ENCODE measurements at places on chromosomes 2 and 18.

- DNase-seq, result no peak
Measured at GRCh38 chr18:75070235-75070624, 138.7 kb downstream of the PTGR3 start.

- no peak for DNase-seq
Measured at GRCh38 chr2:242063436-242063835, 193.9 kb downstream of the RTP5 start.

DNA sequence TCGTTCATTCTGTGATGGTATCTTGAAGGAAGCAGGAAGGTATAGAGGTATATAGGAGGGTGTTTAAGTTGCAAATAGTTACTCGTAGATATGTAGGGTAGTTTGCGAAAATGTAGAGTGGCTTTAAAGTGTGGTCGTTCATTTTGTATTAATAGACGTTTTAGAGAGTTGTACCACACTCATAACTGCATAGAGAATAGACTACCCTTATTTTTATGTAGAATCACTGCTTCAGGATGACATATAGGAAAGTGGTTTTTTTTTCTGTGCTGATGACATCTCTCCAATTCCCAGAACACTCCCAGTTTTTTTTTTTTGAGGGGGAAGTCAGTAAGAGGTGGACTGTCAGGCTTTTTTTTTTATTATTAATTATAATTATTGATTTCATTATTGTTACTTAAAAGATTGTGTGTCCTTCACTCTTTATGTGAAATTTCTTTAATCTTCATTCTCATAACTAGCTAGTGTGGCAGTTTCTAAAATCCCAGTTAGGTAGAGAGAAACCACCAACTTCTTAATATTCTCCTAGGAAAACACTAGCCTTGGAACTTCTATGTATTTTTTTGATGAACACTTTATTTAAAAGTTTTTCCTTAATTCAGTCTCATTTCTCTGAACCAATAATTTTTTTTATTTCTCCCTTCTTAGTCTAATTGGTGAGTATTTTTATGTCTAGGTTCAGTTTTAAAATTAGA lies 1.5 kb downstream of the ACTR3 start:
- no peak for DNase-seq

DNA sequence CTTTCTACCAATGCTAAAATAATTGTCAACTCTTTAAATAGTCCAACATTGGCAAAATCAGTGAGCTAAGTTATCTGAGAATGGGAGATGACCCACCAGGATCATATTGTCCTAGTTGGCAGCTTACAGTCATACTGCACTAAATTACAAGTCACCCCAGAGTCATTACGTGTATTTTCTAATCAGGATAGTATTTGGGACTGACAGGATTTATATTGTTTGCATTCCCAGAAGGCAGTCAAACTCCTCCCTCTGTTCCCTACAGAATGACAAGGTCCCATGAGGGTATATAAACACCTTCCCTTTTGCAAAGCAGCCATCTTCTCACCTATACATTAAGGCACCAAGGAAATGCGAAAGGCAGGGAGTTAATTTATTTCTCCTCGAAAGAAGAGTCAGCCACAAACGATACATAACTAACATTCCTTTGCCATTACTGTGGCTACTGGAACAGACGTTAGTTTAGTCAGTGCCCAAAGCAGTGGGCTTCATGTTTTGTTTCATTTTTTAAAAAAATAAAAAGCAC lies 125.3 kb downstream of the ANTXR1 start:
- DNase-seq, result no peak

GRCh38 chr2:121919803-121920202 lies 164.4 kb downstream of the TSN start:
- DNase-seq, result no peak

GRCh38 chr18:40897884-40898283 lies 1057.2 kb upstream of the PIK3C3 start:
- no peak for DNase-seq

DNA sequence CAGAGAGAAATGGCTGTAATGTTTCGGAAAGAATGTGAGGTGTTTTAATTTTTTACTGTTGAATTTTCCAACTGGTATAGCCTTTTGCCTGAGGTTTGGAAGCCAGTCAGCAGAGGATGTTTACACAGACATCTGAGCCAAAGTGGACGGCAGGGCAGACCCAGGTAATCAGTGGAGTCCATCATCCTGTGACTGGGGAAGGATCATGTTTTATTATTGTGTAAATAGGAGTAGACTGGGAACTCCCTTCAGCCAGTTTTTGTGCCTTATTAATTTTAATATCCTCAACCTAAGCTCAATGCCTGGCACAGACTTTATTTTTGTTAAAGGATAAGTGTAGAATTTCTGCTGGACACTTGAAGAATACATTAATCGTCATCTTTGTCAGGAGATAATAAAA lies 142.0 kb upstream of the GAREM1 start:
- no peak for DNase-seq

GRCh38 chr2:237900891-237901831 lies 41.7 kb downstream of the RAMP1 start:
- DNase-seq, result peak; percentile 8

GRCh38 chr18:36009214-36009613 lies 36.7 kb downstream of the RMP24 start:
- DNase-seq, result no peak

DNA sequence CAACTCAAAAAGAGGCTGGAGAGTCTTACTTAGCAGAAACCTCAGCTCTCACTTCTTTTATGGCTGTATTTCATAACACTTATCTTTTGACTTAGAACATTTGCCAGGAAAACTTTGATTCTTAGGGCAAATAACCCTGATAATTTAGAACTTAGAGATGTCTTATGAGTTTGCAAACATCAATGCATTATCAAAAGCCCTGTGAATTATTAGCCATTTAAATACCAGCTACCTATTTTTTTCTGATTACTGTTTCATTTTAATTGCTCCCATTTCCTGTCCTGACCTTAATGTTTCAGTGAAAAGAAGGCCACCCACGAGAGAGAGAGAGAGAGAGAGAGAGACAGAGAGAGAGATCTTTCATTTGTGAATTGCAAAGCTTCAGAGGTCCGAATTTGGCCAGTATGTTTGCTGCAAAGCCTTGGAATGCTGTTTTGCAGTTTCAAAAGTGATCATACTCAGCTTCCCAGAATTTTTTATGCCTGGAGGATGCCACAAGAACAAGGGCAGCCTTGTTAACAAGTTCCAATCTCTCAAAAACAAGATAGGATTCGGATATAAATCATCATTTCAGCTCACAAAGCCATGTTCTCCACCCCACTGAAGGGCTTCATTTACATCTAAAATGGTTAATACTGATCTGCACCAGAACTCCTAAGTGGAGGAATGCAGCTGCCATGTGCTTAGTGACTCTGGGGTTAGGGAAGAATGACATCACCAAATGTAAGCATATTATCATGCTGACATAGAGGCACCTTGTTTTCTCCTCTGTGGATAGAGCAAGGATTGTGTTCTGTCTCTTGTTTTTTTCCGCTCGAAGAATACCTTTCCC lies 478.2 kb downstream of the ARHGAP15 start:
- no peak for DNase-seq

DNA sequence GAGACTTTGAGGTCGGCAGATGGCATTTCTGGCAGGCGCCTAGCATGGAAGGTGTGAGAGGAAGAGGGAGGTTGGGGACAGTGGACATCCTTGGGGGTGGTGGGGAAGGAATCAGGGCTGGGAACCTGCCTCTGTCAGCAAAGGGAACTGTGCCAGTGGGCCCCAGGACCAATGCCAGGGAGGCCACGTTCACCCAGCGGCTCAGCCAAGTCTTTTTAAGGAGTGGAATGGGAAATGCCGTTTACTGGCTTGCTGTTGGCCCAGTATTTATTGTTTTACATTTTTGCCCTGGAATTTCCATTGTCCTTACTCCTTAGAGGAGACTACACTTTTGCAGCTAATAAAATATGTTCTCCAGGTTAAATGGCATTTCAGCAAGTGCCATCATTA lies 135.2 kb downstream of the MCFD2 start:
- peak; percentile 47 for DNase-seq

GRCh38 chr2:112148477-112148876 lies 10.3 kb downstream of the FBLN7 start:
- no peak for DNase-seq

GRCh38 chr2:222525811-222526210 lies 101.5 kb downstream of the SGPP2 start:
- DNase-seq, result no peak

DNA sequence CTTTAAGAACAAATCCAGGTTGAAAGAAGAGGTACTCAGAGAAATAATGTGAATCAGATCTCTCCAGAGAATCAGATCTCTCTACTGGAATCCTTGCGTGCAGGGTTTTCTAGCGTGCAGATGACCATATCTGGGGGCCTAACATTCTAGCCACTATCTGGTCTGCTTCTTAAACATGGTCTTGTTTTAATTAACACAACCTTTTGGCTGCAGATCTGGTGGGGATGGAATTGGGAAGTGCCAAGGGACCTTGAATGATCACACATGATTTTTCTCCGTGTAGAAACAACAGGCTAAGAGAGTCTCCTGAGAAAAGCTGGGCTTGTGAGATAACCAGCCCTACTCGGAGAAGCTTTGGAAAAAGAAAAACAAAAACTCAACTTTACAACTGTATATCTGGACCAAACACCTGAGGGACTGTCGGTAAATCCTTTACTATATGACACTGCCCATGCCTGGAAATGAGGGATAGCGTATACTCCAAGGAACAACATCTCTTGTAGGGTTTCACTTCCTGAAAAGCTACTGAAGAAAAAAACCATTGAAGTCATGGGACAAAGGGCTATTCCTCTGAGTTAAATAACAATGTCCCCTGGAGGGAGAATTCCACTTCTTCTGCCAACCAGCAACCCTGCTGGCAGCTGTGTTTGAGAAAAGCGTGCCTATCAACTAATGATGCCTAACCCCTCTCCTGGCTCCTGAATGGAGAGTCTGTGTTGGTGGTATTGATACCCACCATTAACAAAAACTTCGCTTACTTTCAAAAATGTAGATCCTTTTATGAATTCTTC lies 171.0 kb upstream of the REV1 start:
- no peak for DNase-seq

DNA sequence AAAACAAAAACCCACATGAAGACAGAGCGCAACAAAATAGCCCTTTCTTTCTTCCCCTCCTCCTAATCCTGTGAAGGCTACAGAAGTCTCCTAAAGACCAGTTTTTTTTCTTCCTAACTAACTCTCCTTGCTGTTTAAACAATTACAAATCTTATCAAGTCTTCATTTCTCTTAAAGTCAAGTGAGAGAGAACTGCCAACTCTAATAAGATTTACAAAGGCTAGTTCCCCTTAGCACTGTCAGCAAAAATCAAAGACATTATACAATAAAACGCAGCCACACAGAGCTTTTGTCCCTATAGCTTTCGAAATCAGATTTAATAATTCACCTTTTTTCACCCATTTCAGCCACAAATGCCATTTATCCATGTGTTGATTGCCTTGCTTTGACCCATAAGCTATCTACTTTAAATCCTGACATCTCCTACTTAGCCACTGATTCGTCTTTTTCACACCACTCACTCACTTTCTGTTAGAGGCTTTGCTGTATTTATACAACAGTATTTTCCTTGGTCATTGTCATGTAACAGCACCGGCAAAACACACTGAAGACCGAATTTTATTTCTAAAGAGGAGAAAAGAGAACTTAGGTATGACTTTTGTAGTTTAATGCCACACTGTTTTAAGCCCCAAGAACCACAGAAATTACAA lies 5.9 kb downstream of the NRXN1 start:
- no peak for DNase-seq

- DNase-seq, result no peak
Measured at GRCh38 chr2:36589230-36589630, 8.7 kb downstream of the FEZ2 start.

- DNase-seq, result no peak
Measured at GRCh38 chr2:86464652-86465051, 23.5 kb downstream of the KDM3A start.

DNA sequence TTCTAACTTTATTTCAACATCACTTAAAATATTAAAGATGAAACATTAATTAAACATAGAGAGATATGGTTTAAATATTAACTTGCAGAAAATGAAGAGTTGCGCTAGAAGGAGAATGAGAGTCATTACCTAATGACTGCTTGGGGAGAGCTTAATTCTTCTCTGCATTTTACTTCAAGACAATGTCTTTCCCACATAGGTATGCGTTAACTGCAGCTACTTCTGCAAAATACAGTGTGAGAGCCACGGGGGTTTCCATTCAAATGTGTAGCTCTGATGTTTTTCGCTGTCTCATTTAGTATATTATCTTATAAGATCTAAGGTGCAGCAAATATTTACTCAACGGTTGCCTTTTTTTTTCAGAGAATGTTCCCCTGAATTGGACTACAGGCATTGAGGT lies 126.7 kb downstream of the TMX3 start:
- DNase-seq, result no peak

GRCh38 chr2:100260712-100261620 lies 61.3 kb downstream of the LONRF2 start:
- peak; percentile 85 for DNase-seq
